H1 (cell line): ENCODE measurements at places on chromosomes 2 and 18.

DNA sequence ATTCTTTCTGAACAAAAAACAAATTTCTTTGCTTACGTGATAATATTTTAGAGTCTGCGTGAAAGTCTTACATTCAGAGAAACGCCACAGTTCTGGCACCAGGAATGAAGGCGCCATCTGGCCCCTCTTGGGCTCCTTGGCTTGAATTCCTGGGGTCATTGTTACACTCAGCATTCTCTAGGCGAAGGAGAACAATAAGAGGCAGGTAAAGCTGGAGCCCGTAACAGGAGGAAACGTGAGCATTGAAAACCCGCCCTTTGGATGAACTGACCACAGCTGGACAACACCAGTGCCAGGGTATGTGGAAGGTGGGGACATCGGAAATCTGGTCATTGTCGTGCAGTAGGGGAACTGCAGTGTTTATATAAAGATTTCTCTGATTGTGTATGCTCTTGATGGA is 144.8 kb downstream of the RNF152 start:
- no peaks in the 10 kb centered on the region for H3K27me3 ChIP-seq
- H3K4me3 ChIP-seq, result no peak overlapping the region
- DNase-seq, result no peak
- no peaks in the 10 kb centered on the region for H3K36me3 ChIP-seq
- no peaks in the 10 kb centered on the region for H3K4me1 ChIP-seq

DNA sequence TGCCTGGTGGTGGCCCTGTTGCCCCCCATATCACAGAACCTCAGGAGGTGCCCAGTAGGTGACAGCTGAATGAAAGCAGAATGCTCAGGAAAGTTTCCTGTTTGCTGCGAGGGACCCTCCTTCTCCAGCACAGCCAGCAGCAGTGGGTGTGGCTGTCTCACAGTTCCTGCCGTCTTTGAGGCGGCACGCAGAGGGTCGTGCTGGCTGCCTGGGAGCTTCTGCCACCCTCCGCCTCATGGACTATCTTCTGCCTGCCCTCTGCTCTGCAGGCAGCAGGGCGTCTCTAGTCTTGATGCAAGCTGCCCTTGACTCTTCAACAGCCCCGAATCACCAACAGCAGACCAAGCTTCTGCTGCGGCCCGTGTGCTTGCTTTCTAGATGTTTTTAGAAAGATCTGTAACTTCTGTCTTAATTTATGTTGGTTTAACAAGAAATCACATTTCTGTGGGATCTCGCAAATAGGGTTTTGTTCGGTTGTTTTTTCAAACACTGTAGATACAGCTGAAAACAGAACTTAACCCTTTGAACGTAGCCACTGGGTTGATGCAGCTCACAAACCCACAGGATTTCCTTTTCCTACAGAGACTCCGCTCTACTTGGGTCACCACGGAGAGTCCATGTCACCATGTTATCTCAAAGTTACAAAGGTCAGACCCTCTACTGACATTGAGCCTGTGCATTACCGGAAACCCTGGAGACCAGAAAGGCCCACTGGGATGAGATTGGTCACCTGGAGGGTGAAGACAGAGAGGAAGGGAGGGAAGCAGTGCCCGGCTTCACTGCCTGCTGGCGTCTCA is 144.9 kb downstream of the ACOXL start:
- peaks cover 12% of the 10 kb centered on the region; the same call in 1 of the 2 replicates for H3K4me1 ChIP-seq
- no peak overlapping the region for H3K27ac ChIP-seq
- H3K4me3 ChIP-seq, result no peak overlapping the region
- no peak for DNase-seq

- H3K4me1 ChIP-seq, result no peaks in the 10 kb centered on the region
- no peak for DNase-seq
- no peak overlapping the region for H3K27ac ChIP-seq
- H3K27me3 ChIP-seq, result no peaks in the 10 kb centered on the region
- H3K36me3 ChIP-seq, result no peaks in the 10 kb centered on the region
- H3K4me3 ChIP-seq, result no peak overlapping the region
Measured at GRCh38 chr18:60090170-60090569, 190.4 kb downstream of the PMAIP1 start.

GRCh38 chr2:75491129-75491753 is 69.5 kb downstream of the EVA1A start:
- no peaks in the 10 kb centered on the region for H3K27me3 ChIP-seq
- DNase-seq, result no peak
- H3K4me1 ChIP-seq, result no peaks in the 10 kb centered on the region
- H3K36me3 ChIP-seq, result no peaks in the 10 kb centered on the region

DNA sequence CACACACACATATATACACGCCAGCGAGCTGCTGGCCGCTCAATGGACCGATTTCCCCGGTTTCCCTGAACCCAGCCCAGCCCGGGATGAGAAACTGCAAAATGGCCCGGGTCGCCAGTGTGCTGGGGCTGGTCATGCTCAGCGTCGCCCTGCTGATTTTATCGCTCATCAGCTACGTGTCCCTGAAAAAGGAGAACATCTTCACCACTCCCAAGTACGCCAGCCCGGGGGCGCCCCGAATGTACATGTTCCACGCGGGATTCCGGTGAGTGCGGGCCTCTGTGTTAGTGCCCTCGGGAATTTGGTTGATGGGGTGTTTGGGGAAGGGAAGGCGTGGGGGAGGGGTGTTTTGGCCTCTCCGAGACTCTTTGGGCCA is 392 bp downstream of the ST8SIA3 start:
- no peak overlapping the region for H3K27ac ChIP-seq
- no peaks in the 10 kb centered on the region for H3K4me1 ChIP-seq
- peak; percentile 67 for DNase-seq
- peaks cover 8% of the 10 kb centered on the region for H3K27me3 ChIP-seq
- H3K4me3 ChIP-seq, result peak overlapping the region; percentile 66
- H3K36me3 ChIP-seq, result no peaks in the 10 kb centered on the region
